Activated naive CD8-positive, alpha-beta T cell treated with anti-CD3 and anti-CD28 coated beads, Interleukin-2, amount 10 ng/mL, durations not matched to agents 7 days and 5 days (primary cell): ENCODE measurements at places on chromosomes 1 and 21. TPM values are rescaled to one million over a fixed set of nuclear protein-coding genes. Genes with fewer than 3 reads are reported as not detected.

DNA sequence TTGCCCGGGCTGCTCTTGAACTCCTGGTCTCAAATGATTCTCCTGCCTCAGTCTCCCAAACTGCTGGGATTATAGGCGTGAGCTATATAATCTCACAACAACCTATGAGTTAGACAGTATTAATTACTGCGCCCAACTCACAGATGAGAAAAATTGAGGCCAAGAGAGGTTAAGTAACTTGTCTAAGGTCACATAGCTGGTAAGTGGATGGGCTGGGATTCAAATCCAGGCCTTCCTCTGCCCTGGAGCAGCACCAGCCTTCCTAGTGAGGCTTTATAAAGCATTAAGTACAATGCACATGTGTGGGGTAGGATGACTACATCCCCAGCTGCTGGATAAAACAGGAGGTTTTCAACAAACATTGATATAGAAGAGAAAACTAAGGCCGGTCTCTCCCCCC is 15.1 kb downstream of the E2F2 start:
- H3K36me3 ChIP-seq = peaks cover 32% of the 10 kb centered on the region
- DNase-seq = no peak
- no peak overlapping the region for H3K4me3 ChIP-seq
- no peak overlapping the region for H3K27ac ChIP-seq

The PROX1 gene
- not detected for total RNA-seq

The AADACL3 gene
- not detected for total RNA-seq

The RNU1-2 gene
- total RNA-seq = 3,430 TPM

The SFN gene
- total RNA-seq = 1.8 TPM
